Heart right ventricle (tissue), 16 donors: ENCODE measurements at places on chromosomes 11 and 22.
A peak's percentile ranks its signal among the peaks of the same experiment; 100 is the strongest.

DNA sequence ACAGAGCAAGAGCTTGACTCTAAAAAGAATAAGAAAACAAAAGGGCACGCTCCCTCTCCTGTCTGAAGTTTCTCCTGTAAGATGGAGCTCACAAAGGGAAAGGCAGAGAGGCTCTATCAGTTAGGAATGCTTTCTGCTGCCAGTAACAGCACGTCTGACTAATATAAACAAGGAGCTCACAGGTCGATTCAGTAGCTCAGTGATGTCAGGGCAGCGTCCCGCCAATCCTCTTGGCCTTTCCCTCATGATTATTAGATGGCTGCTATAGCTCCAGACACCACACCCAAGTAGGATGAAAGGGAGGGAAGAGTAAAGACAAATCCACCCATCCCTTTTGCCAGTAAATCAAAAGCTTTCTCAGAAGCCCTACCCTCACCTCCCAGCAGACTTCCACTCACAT lies 51.3 kb upstream of the HMGXB4 start:
- DNase-seq: no peak

GRCh38 chr11:77278595-77279506 lies 22.6 kb downstream of the GDPD4 start:
- DNase-seq: no peak

- no peak for DNase-seq
Measured at GRCh38 chr11:46422588-46422987, 31.0 kb upstream of the CHRM4 start.

DNA sequence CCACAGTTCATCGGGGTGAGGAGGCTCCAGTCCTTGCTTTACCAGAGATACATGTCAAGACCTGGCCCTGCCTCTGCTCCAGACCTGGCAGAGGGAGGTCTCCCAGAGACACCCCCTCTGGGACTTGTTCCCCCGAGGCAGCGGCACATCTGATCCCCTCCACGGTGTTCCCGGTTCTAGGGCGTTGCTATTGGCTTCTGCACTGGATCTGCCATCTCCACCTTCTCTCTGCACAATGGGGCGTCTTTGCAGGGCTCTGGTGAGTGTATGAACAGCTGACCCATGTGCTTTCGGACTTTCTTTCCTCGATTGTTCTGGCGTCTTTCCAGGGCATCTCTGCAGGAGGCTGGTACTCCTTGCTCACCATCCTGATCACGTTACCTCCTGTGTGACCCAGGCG lies 930.4 kb downstream of the TBC1D22A start:
- no peak for DNase-seq

DNA sequence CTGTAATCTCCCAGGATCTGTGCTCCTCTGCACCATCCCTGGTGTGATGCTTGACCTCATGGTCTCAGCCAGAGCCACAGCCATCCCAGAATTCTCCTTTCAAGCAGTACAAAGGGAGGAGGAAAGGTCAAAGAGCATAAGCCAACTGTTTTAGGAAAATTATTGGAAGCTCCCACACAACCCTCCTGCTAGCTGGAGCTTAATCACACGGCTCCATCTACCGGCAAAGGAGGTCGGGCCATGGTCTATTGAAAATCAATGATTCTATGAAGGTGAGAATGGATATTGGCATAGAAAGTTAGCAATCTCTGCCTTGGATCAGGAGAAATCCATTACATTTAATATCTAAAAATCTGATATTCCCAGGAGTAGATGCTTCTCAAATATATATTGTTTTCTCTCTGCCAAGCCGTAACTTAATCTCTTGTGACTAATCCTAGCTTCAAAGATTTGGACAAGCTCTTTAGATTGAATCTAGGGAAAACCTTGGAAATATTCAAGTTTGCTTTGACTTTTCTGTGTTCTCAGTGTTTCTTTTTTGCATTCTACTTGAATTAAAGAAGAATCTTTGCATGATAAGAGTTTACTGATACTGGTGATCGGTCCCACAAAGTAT lies 259.6 kb downstream of the NTM start:
- DNase-seq: no peak

- peak; percentile 26 for DNase-seq
Measured at GRCh38 chr11:9575260-9576240, 2.1 kb downstream of the WEE1 start.

DNA sequence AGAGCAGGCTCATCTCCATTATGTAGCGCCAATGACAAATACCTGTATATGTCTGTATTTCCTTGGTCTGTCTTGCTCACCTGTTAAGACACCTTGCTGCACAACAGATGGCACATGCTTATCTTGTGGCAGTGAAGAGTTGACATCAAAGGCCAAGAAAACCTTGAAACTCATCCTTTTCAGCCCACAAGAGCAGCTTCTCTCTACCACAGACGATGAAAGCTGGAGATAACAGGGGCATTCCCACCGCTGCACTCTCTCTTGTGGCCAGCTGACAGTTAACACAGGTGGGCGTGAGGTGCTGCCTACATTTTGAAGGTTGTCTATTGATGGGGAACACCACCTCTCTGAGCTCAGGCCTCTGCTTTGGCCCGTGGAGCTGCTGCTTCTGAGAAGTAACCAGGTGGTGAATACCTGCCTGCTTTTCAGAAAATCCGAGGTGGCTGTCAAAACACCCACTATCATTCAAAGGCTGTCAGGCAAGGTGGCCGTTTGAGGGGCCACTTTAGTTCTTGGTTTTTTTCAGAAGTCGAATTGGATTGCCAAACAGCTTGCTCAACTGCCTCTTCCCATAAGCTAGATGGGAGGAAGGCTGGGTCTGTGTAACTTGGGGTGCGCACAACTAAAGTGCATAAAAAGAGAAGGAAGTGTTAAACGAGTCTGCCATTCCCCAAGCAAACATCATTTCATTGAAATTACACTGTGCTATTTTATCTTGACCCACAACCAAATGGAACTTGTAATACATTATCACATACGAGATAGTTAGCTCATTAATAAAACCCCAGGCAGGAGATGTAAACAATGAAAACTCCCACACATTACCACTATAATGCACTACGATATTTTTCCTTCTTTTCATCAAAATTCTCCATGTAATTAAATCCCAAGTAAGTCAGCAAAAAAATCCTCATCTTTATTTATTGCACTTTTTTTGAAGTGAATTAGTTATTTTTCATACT lies 87.1 kb upstream of the RAG2 start:
- DNase-seq: no peak

DNA sequence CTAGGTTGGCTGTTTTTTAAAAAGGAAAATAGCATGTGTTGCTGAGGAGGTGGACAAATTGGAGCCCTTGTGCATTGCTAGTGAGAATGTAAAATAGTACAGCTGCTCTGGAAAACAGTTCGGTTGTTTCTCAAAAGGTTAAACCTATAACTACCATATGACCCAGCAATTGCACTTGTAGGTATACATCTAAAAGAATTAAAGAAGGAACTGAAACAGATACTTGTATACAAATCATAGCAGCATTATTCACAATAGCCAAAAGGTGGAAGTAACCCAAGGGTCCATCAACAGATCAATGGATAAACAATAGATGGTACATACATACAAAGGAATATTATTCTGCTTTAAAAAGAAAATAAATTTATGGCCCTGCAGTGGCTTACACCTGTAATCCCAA lies 111.4 kb downstream of the CSTPP1 start:
- DNase-seq: no peak

GRCh38 chr11:10452211-10452767 lies 2.8 kb upstream of the AMPD3 start:
- DNase-seq: no peak

- peak; percentile 39 for DNase-seq
Measured at GRCh38 chr11:94639901-94640721, 72.9 kb downstream of the PIWIL4 start.

- DNase-seq: no peak
Measured at GRCh38 chr11:66221726-66222236, 46.7 kb upstream of the RAB1B start.

GRCh38 chr22:48300877-48301276 lies 1526.8 kb downstream of the BRD1 start:
- no peak for DNase-seq

GRCh38 chr22:42878561-42879305 lies 21.7 kb upstream of the ARFGAP3 start:
- DNase-seq: no peak

DNA sequence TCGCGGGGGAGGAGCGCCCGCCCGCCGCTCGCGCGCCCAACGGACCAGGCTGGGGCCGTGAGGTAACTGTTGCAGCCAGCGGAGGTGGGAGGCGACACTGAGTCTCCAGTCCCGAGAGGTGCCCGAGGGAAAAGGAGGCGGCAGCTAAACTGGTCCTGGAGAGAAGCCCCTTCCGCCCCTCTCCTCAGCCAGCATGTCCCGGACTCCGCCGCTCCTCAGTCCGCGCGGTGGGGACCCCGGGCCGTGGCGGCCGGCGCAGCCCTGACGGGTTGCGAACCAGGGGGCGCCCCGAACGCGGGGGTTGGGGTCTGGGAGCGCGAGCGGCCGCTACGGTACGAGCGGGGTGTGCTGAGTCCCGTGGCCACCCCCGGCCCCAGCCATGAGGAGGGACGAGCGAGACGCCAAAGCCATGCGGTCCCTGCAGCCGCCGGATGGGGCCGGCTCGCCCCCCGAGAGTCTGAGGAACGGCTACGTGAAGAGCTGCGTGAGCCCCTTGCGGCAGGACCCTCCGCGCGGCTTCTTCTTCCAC lies at the start of gene PDE3B:
PDE3B (plus strand) TSS at position 108 of the 529 bp plus-strand sequence; CDS start at position 380, 272 bp downstream.
- DNase-seq: peak; percentile 77

- DNase-seq: no peak
Measured at GRCh38 chr11:32267679-32268187, 167.6 kb downstream of the WT1 start.

DNA sequence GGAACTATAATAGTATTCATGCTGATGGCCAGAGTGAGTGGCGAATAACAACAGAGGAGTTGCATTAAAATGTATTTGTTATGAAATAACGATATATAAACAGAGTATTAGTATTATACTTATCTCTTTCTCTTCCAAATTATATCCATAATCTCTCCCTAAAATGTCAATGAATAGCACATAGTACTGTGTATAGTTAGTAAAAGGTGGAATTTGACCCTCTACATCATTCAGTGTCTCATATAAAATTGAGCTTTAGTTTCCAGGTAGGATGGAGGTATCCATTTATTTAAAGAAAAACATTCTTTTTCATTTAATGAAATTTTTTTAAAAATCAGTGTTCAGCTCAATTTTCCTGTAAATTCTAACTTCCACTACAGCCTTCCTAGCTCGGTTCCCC lies 34.4 kb upstream of the TECTA start:
- DNase-seq: no peak

DNA sequence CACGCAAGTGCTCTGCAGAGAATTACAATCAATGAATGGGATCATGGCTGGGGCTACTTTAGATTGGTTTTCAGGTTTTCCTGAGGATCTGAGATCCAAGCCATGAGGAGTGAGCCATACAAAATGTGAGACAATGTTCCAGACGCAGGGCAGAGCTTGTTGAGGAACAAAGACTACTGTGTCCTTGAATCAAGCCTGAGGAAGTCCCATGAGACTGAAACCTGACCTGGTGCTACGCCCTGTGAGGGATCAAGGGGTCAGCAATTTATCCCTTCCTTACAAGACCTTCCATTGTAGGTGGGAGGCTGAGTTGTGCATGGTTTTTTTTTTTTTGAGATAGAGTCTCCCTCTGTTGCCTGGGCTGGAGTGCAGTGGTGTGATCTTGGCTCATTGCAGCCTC lies 2.1 kb downstream of the INCENP start:
- no peak for DNase-seq

GRCh38 chr11:92890846-92891245 lies 78.6 kb upstream of the MTNR1B start:
- DNase-seq: no peak

- DNase-seq: peak; percentile 54
Measured at GRCh38 chr22:36486619-36487384, 5.4 kb upstream of the TXN2 start.

DNA sequence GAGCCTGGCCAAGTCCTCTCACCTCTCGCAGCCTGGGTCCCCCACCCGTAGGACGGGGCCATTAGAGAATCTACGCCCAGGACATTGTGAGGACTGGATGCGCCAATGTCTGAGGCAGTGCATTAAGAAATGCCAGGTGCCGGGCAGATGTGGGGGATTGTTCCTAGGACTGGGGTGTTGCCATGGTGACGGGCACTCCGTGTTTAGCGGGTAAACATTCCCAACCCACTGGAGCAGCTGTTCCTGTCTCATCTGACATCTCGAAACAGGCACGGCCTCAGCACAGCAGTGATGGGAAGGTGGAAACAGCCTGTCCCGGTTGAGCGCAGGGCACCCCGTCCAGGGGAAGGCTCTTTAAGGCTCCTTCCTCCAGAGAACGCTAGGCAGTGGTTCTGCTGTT lies 99.6 kb upstream of the RTL6 start:
- DNase-seq: no peak

DNA sequence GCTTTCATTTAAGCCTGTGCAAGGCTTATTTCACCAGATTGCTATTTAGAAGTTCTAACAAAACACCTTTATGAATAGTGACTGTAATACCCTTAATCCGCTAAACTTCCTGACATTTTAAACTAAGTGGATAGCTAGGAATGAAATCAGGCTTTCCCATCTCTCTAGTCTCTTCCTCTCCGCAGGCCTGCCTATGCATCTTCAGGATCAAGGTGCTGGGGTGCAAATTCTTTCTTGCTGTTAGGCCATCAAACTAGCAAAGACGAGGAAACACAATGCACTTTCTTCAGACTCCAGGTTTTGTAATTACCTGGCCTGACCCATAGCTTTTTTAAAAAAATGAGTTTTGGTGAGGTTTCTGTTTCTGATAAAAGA lies 149.4 kb downstream of the DBX1 start:
- no peak for DNase-seq

GRCh38 chr11:61800331-61801281 lies 7.9 kb downstream of the FEN1 start:
- no peak for DNase-seq

DNA sequence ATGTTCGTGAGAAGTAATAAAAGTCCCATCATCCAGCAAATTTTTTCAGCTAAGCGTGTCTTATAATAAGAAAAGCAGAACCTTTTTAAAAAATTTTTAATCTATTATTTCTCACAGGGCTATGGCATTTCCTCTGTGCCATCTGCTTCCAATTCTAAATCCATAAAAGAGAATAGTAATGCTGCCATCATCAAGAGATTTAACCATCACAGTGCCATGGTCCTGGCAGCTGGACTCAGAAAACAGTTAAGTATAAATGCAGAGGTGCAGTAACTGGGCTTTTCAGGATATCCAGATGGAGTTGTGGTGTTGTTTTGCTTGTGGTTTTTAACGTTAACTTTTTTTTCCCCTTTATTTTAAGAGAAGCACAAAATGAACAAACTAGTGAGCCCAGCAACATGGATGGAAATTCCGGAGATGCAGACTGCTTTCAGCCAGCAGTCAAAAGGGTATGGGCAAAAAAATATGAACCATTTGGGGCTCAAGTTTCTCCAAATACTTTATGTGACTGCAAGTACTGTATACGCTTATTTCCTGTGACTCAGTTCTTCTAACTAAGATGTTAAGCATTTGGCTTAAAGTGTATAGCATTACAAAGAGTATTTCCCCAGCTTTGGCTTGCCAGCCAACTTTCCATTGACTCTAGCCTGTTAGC lies 25.2 kb downstream of the GTF2H1 start:
- DNase-seq: no peak

- DNase-seq: no peak
Measured at GRCh38 chr11:113675565-113675964, 30.5 kb downstream of the TMPRSS5 start.

GRCh38 chr11:28520291-28520690 lies 412.1 kb downstream of the METTL15 start:
- DNase-seq: no peak
